Endothelial cell (in vitro differentiated cells): ENCODE measurements at places on chromosomes 2 and 18.

- DNase-seq, result no peak
These were observed 54.1 kb downstream of the C1QL2 start for GRCh38 chr2:119104414-119104813.

GRCh38 chr2:212998626-212999359 lies 152.6 kb downstream of the IKZF2 start:
- DNase-seq, result no peak

GRCh38 chr2:160942476-160943142 lies 217.6 kb upstream of the TANK start:
- DNase-seq, result no peak

DNA sequence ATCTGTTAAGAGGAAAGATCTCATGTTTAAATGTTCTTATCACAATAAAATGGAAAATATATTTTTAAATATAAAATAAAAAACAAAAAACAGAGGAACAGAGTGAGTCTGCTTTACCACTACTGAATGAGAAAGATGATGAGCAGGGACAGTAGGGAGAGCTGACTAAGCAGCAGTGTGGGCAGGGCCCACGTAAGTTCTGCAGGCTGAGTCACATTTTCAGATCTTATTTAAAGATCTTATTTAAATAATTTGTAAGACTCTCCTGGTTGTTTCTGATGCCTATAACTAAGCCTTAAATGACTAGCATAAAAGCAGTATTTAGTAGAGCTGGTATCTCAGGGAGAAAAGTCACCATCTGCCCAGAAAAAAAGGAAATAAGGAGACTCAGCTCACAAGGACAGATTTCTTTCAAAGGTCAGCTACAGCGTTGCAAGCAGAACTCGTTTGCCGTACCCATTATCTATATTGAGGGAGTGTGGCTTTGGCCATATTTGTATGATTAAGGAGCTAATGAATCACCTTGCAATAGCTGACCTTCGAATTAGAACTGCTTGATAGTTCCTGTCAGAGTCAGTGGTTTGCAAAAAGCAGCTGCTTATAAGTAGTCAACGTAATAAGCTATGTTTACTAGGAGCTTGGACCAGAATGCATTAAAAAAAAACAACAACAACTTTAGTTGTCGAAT lies 322.1 kb upstream of the CHAC2 start:
- no peak for DNase-seq
